ENCODE measurements at places on chromosomes 6 and 20. TPM values are rescaled to one million over a fixed set of nuclear protein-coding genes. Genes with fewer than 3 reads are reported as not detected.

The UST gene
- 14.4 TPM for total RNA-seq

GRCh38 chr6:24743944-24744335 lies 25.0 kb upstream of the C6orf62 start:
- H3K4me1 ChIP-seq, result peaks cover 3% of the 10 kb centered on the region
- H3K36me3 ChIP-seq, result no peaks in the 10 kb centered on the region
- no peak for DNase-seq

DNA sequence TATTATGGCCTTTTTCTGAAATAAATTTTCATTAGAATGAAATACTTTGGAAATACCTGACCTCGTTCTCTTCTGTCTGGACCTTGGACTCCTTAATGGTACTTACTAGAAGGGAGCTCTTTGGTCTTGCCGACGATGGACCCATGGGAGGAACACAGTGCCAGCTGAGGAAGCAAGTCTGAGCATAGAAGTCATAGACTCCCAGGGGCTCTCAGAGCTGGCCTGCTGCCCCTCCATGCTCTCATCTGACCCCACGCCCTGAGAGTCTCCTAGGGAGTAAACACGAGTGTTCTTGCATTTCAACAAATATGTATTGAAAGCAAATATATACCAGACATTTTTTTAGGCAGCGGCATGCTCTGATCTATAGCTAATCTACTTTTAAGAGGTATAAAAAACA lies 87.8 kb downstream of the PLEKHG1 start:
- no peak overlapping the region for H3K27ac ChIP-seq
- H3K36me3 ChIP-seq, result no peaks in the 10 kb centered on the region
- no peak for DNase-seq
- no peak overlapping the region for H3K4me3 ChIP-seq
- H3K27me3 ChIP-seq, result no peaks in the 10 kb centered on the region
- no peaks in the 10 kb centered on the region for H3K4me1 ChIP-seq

GRCh38 chr6:51753635-51754034 lies 333.8 kb downstream of the PKHD1 start:
- DNase-seq, result no peak
- no peak overlapping the region for H3K4me3 ChIP-seq
- H3K4me1 ChIP-seq, result no peaks in the 10 kb centered on the region
- H3K27me3 ChIP-seq, result no peaks in the 10 kb centered on the region
- H3K36me3 ChIP-seq, result no peaks in the 10 kb centered on the region

All from IMR-90 (cell line).